Endothelial cell (in vitro differentiated cells): ENCODE measurements at places on chromosomes 7 and 10.
A peak's percentile ranks its signal among the peaks of the same experiment; 100 is the strongest.

- peak; percentile 68 for DNase-seq
Observed at GRCh38 chr10:45418849-45419675, 45.0 kb downstream of the ALOX5 start.

GRCh38 chr10:102661658-102662028 is 17.4 kb downstream of the TRIM8 start:
- DNase-seq, result no peak

DNA sequence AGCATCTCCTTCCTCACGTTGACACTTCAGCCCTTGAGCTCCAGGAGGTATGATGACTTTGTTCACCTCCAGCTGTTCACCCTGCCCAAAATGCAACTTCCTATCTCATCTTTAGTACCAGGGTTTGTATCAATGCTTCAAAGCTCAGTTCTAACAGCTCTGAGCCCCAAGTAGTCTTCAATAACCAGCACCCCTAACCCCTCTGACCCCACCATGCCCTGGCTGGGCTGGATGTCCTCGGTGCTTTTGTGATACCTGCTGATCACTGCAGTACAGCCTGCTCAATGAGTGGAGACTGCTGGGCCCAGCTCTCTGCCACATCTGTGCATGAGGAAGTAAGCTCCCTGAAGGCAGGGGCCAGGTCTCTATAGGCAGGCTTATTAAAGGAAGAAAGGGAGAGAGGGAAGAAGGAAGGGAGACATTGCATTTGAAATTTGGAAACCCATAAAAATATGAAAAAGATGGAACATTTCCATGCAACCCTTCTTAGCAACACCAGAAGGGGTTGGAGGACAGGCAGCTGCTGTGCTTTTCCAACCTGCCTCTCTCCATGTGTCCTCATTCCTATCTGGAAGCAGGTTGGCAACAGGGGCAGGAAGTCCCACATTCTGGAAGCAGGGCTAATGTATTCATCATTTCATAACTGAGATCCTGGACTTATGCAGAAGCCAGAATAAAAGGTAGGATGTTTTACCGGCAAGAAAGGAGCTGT is 756.1 kb downstream of the GRID1 start:
- DNase-seq, result no peak

DNA sequence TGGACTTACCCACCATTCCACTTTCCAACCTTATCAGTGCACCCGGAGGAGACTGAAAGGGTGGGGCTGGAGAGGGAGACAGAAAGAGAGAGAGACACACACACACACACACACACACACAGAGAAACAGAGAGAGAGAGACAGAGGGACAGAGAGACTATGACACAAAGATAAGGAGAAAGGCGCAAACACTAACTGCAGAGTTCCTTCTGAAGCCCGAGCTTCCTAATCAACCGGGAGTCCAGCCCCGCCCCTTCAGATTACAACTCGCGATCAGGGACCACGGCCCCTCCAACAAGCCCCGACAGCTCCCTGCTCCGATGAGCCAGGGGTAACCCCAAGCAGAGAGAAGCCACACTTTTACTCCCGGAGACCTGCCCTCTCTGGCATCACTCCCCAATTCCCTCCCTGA is 499 bp downstream of the GAL3ST4 start:
- no peak for DNase-seq

- no peak for DNase-seq
Observed at GRCh38 chr7:44172352-44172751, 16.9 kb downstream of the GCK start.

DNA sequence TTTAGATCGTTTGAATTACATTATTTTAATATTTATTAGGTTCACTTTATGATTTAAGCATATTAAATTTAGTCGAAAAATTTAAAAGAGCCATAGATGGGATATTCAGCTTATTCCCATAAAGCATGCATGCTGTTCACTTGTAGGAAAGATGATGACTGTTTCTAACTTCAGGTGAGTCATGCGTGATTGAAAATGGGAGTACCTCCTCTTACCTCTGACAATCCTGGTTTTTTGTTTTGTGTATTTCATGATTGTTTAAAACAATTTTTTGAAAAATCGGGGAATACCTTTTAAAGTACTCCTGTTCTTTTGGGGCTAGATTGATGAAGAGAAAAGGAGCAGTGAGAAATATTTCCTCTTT is 1.4 kb downstream of the TNKS2 start:
- no peak for DNase-seq

DNA sequence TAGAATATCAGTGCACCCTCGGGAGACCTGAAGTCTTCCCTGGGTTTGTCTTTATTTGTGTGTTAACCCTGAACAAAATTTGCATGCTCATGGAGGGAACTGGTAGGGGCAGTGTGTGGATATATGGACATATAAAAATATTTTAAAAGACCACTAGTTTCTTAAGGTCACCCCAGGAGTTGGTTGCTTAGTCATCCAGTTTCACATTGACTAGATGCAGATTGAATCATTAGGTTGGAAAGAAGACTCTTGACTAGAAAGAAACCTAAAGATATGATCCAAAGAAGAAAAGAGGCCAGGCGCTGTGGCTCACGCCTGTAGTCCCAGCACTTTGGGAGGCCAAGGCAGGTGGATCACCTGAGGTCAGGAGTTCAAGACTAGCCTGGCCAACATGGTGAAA is 137.1 kb downstream of the KAT6B start:
- no peak for DNase-seq
